Activated CD4-positive, CD25-positive, alpha-beta regulatory T cell treated with anti-CD3 and anti-CD28 coated beads, Interleukin-2, amount 50 U/mL, for 24 hours (primary cell): ENCODE measurements at places on chromosomes 2 and 18.

- ATAC-seq: no peak
Measured at GRCh38 chr2:191554240-191554639, 123.7 kb upstream of the NABP1 start.

- ATAC-seq: no peak
Measured at GRCh38 chr2:236689981-236690380, 120.4 kb downstream of the ACKR3 start.

DNA sequence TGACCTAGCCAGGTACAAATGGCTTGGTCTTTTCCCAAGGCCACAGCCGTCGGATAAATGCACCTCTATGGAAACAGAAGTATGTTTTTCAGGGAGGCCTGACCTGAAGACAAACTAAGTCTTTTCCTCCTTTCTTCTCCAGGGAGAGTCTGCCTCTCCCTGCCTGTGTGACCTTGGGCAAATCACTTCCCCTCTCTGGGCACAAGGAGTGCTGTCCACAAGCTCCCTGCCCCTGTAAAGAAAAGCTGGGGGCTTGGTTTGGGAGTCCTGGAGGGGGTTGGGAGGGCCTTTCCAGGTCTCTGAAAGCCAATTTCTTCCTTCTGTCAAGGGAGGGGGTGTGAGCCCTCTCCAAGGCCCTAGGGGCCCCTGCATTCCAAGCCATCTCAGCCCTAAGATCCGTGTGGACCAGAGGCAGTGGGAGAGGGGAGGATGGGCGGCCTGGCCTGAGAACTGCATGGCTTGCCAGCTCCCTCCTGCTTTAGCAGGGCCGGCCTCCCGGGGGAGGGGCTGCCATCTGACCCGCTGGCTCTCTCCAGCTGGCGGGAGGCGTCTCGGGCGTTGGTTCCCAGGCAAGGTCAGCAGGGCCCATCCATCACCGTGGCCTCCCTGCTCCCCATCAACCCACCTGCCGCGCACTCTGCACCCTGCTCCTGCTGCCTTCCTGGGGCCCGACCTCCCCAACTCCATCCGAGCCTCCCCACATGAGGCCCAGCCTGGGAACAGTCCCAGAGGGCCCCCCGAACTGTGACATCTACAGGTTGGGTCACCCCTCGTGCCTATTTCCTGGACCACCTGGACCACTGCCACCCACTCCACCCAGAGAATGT, 61.4 kb downstream of the SMAD7 start:
- ATAC-seq: no peak

GRCh38 chr2:212619954-212620353, 81.4 kb upstream of the ERBB4 start:
- no peak for ATAC-seq

GRCh38 chr2:215401896-215402379, 33.9 kb downstream of the FN1 start:
- ATAC-seq: no peak

DNA sequence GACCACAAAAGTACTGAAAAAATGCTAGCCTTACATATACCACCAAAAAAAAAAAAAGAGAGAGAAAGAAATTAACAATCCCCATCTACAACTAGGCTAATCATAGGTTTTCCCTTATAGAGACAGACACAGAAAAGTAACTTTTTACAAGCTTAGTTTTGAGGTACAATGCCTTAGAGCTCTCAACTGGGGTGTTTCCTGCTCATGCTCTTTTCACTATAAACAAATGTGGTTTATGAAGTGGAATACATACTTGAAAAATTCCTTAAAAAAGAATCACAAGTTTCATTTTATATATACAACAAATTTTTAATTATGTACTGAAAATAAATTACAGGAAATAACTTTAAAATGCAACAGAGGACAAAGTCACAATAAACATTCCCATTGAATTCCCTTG, 82.5 kb downstream of the ATL2 start:
- ATAC-seq: no peak

DNA sequence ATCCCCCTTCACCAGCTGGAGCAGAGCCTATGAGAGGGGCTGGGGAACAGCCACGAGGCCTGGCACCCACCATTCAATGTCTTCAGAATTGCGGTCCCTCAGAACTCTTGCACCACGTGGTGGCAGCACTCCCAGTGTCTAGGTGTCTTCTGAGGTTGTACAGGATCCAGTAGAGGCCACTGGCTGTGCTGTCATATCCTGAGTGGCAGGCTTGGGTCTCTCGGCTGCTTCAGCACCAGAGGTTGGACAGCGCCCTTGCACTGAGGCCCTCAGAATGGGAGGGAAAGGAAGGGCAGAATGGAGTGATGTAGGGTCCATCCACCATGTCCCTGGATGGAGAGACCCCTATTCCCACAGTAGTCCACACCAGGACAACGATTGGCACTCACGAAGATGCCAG, 112.0 kb upstream of the TEKT4 start:
- ATAC-seq: no peak

DNA sequence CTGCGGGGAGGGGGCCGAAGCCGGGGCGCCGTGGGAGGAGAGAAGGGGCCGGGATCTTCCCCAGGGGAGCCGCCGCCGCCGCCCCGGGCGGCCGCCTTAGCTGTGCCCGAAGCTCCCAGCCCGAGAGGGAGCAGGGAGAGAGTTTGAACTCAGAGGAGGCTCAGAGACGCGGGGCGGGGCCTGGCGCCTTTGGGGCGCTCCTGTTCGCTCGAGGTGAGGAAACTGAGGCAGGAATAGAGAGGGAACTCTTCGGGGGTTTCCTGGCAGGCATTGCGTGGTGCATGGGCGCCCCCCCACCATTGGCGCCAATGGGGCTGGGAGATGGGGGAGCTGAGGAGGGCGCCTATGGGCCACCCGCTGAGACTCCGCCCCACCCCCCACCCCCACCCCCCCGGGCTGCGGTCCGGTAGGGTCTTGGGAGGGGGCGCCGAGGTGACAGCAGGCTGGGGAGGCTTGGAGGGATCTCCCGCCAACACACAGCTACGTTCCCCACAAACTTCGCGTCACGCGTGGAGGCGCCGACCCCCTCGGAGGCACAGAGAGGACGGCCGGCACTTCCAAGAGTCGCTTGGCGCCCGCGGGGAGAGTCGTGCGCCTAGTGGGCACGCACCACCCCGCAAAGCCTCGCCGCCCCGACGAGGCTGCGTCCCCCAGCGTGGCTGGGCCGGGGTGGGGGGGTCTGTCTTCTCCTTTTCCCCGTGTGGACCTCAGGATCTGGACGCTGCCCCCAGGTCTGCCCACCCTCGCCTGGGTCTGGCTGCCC, 680 bp downstream of the CTDSP1 start:
- no peak for ATAC-seq

- no peak for ATAC-seq
Measured at GRCh38 chr2:206423147-206423546, 20.2 kb upstream of the ADAM23 start.

DNA sequence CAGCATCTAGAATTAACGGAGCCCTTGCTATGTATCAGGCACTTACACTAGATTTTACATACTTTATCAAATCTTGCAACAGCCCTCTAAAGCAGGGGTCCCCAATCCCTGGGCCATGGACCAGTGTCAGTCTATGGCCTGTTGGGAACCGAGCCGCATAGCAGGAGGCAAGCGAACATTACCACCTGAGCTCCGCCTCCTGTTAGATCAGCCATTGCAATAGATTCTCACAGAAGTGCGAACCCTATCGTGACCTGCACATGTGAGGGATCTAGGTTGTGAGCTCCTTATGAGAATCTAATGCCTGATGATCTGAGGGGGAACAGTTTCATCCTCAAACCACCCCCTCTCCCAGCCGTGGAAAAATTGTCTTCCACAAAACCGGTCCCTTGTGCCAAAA, 13.4 kb downstream of the DNAJB2 start:
- ATAC-seq: no peak

GRCh38 chr2:109371481-109372170, 242.1 kb downstream of the SEPTIN10 start:
- no peak for ATAC-seq

DNA sequence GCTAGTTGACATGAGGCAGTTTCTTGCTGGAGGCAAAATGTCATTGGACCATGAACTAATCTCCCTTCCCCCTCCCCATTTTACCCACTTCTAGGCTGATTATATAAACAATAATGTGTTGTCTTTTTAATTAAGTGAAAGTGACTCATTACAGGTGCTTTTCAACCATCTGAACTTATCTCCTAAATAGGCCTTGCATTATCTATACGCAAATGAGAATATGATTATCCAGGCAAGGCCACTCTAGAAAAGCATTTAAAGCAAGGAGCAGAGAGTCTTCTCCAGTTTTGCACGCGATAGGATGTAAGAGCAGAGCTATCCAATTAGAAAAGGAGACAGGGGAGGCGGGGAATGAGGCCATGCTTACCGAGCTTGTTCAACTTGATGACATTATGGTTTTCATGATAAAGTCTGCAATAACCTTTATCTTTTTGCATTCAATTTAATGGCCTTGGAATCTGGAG, 286.1 kb upstream of the SIX3 start:
- no peak for ATAC-seq

DNA sequence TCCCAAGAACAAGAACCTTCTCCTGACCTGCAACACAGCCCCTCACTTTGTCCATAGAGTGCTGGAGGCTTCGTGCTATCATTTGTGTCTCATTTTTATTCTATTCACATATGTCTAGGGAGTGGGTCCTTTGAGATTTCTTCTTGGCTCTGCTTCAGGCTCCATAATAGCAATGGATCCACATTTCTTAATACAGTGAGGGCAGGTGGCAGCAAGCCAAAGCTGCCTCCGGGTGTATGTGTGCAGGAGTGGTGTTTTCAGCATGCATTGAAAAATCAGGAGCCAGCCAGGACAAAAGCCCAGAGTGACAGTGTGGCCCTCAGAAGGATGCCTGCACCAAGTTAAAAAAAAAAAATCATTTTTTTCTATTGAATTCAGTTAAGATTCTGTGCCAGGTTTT, 115.1 kb upstream of the PELI1 start:
- ATAC-seq: no peak

DNA sequence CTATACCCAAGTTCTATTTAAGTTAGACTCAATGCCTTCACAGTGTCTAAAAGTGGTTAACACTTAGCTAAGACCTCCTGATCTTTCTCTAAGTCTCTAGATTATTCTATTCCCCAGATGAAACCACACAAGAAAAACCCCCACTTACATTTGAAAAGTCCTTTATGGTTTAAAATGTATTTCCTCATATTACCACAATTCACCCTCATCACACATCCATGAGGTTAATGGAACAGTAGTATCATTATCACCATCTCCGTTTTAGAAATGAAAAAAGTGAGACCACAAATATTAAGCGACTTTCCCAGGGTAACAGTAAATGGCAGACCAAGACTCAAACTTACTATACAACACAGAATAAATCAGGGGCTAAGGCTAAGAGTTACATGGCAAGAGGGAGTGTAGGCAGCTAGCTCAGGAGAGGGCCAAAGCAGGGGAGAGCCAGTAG, 28.6 kb downstream of the EPG5 start:
- peak; percentile 47 for ATAC-seq

DNA sequence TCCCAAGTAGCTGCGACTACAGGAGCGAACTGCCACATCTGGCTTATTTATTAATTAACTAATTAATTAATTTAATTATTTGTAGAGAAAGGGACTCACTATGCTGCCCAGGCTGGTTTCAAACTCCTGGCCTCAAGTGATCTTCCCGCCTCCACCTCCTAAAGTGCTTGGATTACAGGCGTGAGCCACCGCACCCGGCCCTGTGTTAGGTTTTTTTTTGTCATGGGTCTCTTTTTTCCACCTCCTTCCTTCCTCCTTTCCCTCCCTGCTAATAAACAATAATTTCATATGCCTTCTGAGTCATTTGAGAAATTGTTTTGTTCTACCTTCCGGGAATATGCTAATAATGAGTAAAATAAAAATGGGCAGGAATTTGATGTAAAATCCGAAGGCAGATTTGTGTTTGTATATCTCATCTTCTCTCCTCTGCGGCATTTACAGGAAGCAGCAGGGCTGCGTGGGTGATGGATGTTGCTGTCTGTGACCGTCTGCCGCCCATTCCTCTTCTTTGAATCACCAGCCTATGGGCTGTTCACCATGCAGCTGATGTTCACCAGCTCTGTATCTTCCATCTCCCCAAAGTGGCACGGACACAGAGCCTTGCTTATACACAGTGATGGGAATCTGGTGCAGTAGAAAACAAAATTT, 89.9 kb downstream of the ACSL3 start:
- ATAC-seq: no peak

GRCh38 chr2:157684940-157685466, 56.3 kb upstream of the ACVR1C start:
- no peak for ATAC-seq

- ATAC-seq: no peak
Measured at GRCh38 chr2:129369437-129369836, 610.0 kb upstream of the RAB6C start.

GRCh38 chr2:59798687-59799232, 754.7 kb downstream of the BCL11A start:
- no peak for ATAC-seq

GRCh38 chr18:9353596-9353995, 19.0 kb downstream of the TWSG1 start:
- no peak for ATAC-seq

- ATAC-seq: no peak
Measured at GRCh38 chr2:18436503-18437005, 123.9 kb downstream of the RDH14 start.

DNA sequence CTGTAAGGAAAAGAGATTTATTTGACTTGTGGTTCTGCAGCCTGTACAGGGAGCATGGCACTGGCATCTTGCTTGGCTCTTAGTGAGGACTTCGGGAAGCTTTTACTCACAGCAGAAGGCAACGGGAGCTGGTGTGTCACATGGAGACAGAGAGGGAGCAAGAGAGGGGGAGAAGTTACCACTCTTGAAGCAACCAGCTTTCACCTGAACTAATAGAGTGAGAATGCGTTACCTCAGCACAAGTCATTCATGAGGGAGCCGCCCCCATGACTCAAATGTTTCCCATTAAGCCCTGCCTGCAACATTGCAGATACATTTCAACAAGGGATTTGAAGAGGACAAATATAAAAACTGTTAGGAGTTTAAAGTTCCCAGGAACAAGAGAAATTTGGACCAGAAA, 190.0 kb downstream of the CYRIA start:
- ATAC-seq: no peak

- no peak for ATAC-seq
Measured at GRCh38 chr2:18483896-18484295, 76.6 kb downstream of the RDH14 start.

DNA sequence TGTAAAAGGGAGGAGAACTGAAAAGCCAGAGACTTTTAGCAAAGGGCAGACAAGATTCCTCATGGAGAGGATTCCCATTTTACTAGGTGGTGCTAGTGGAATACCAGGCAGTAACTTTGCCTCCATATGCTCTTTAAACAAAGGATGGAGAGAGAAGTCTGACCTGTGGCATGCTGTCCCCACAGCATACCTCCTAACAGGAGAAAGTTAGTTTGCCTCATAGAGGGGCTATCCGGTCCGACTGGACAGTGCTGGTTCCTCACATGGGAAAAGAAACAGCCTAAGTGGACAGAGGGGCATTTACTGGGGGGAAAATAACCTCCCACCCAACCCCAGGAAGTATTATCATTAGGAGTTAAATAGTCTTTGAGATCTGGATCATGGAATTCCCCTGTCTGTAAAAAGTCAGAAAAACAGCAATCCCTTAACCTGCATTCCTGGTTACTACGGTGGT, 31.6 kb upstream of the GMCL1 start:
- ATAC-seq: no peak

DNA sequence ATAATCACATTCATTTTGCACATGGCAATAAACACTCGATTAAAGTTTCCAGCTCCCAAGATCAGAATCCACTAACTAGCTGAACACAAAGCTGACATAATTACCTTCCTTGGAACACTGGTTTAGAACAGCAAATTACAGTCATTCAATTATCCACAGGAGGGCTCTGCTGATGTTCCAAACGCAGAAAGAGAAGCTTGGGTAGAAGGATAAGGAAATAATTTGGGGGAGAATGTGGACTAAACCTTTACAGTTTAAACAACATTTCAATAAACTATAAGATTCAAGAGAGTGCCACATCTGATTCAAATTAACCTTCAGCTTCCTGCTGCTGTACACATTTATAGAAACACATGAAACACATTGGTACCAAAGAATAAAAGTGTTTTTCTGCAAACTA, 67.8 kb upstream of the ARL4C start:
- ATAC-seq: no peak
